ENCODE measurements at places on chromosomes 5 and 9. TPM values are rescaled to one million over a fixed set of nuclear protein-coding genes. Genes with fewer than 3 reads are reported as not detected.

Gene STPG3
- not detected for polyA plus RNA-seq

Gene UNC13B
- 13.3 TPM for polyA plus RNA-seq

Gene FOXD4
- polyA plus RNA-seq = 0.17 TPM

- no peak for DNase-seq
These were observed 10.4 kb downstream of the RFX3 start for GRCh38 chr9:3515405-3515804.

- no peak for DNase-seq
These were observed 384.4 kb upstream of the PDE4D start for GRCh38 chr5:60277941-60278340.

DNA sequence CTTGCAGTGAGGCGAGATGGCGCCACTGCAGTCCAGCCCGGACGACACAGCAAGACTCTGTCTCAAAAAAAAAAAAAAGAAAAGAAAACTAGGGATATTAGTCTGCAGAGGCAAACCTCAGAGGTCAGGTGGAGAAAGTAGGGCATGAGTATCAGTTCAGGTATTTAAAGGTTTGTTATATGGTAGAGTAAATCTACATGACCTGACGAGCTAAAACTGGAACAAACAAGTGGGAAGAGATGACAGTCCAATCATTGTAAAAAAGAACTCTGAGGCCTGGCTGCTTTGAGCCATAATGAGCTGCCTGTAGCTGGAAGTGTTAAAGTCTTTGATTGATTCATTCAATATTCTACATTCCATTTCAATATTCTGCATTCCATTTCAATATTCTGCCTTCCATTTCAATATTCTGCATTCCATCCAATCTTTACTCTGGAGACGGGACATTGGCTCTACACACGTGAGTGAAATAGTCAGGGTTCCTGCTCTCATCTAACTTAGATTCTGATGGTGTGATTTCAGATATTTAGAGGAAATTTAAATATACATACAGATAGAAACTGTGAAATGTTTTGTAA is 28.9 kb upstream of the GRAMD2B start:
- DNase-seq = no peak

- DNase-seq = no peak
These were observed 200.1 kb downstream of the PAX5 start for GRCh38 chr9:36833954-36834353.

DNA sequence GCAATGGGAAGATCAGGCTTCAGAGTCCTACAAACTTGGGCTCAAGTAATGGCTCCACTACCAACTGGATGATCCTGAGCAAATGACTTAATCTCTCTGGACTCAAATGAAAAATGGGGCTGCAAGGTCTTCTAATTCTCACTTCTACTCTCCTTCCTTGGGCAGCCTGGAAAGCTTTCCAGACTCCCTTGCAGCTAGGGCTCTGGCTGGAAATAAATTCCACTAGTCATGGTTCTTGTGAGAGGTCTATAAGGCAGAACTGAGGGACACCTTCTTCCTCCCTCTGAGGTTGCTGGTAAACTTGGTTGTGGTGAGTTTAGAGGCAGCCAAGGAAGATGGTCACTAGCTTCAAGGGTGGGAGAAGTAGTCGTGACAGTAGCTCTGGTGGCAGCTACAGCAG is 18.6 kb downstream of the DCANP1 start:
- no peak for DNase-seq

DNA sequence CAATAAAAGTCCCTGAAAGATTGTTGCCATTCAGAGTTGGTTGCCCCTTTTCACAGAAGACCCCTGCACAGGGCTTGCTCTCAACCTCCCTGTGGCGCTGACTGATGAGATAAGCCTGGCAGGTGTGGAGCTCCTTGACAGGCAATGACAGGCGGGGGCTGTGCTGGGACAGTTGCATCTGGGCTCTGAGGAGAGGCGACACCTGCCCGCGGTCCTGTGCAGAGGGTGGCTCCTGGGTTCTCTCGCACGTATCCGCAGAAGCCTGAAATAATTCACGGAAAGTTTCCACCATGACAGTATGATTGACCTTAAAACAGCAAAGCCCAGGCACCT is 19.8 kb upstream of the EXOC3 start:
- no peak for DNase-seq

GRCh38 chr5:178196281-178196812 is 8.0 kb upstream of the HNRNPAB start:
- DNase-seq = no peak

- DNase-seq = no peak
These were observed 15.6 kb downstream of the NIM1K start for GRCh38 chr5:43207601-43208000.

- no peak for DNase-seq
These were observed 28.9 kb downstream of the MAN2A1 start for GRCh38 chr5:109718632-109719031.

GRCh38 chr5:3302228-3302627 is 293.4 kb upstream of the IRX1 start:
- no peak for DNase-seq

- no peak for DNase-seq
These were observed 115.6 kb downstream of the PDE8B start for GRCh38 chr5:77325921-77326541.

- DNase-seq = no peak
These were observed 1.4 kb downstream of the MZB1 start for GRCh38 chr5:139388198-139388821.
